ENCODE measurements at places on chromosomes 12 and 14. TPM values are rescaled to one million over a fixed set of nuclear protein-coding genes. Genes with fewer than 3 reads are reported as not detected.
A peak's percentile ranks its signal among the peaks of the same experiment; 100 is the strongest.

The CLSTN3 gene
- total RNA-seq = 29.0 TPM

DNA sequence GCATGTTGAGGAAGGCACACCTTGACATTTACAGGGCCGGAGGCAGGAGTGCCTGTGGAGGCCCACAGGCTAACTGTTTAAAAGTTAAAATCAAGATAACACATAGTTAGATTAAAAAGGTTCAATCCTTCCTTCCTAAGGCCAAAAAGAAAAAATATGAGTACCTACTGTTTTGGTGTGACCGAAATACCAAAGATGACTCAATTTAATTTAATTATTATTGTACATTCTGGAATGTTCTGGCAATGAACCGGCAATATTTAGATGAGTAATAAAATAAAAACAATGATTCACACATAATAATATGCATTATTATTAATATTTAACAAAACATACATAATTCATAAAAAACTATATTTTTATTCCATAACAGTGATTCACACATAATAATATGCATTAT, 136.8 kb upstream of the NTF3 start:
- no peaks in the 10 kb centered on the region for H3K27me3 ChIP-seq
- no peak overlapping the region for H3K4me3 ChIP-seq
- no peak for DNase-seq
- H3K27ac ChIP-seq = no peak overlapping the region
- H3K36me3 ChIP-seq = no peaks in the 10 kb centered on the region

DNA sequence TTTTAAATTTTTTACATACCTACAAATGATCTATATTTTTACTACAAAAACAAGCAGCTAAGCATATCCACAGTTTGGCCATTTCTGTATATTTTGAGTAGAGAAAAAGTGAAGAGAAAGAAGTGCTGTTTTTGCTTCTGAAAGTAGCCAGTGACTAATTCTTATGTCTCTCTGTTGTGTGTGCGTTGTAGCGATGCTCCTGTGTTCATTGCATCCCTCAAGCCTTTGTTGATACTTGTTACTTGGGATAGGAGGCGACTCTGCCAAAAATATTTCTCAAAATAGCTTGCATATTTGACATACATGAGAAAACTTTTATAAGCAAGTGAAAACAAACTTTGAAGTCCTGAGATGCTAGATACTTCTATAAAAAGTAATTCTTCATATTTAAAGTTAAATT, 714.1 kb downstream of the FSCB start:
- H3K27ac ChIP-seq = no peak overlapping the region
- no peaks in the 10 kb centered on the region for H3K4me1 ChIP-seq
- H3K27me3 ChIP-seq = no peaks in the 10 kb centered on the region
- H3K4me3 ChIP-seq = no peak overlapping the region

DNA sequence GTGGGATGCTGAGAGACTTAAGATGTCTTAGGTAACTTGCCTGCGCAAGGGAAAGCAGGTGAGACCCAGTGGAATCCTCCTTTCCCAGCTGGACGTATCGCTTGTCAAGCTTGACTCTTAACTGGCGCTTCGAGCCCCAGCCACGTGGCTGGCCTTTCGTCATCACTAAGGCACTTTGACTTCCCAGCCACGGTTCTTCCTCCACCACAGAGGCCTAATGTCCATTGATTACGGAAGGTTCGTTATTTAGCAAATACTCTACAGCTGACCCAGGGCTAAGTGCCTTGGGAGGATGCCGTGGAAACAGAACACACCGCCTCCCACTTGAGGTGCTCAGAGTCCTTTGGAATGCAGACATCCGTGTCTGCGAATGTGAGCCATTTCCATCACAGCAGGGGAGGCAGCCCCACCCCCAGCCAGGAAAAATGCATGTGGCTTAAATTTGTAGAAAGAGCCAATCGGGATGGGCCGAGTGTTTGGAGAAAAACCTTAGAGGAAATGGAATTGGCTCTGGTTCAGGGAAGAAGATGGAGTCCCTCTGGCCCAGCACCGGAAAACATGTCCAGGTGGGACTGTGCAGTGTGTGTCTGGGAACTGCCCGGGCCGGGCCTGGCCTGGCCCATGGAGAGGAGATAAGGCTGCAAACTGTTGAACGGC, 115.7 kb downstream of the PLXNC1 start:
- H3K27me3 ChIP-seq = no peaks in the 10 kb centered on the region
- no peak for DNase-seq
- H3K36me3 ChIP-seq = peaks cover 14% of the 10 kb centered on the region
- H3K4me3 ChIP-seq = no peak overlapping the region
- H3K27ac ChIP-seq = peak overlapping the region; percentile 94

DNA sequence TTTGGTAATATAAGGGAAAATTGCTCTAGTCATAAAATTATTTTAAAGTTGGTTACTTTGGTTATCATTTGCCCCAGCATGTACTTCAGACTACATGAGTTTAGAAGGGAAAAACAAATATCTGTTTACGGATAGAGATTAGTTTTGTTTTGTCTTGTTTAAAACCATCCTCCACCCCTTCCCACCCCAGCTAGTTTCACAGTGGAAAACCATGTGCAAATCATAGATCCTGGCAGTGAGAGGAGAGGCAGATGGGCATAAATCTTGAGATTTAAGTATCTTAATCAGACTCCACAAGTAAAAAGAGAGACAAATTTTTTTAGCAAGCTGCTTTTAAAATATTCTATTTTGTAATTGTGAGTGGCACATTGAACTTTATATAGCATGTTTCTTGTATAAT, 424.7 kb downstream of the TMEM117 start:
- no peak overlapping the region for H3K4me3 ChIP-seq
- no peaks in the 10 kb centered on the region for H3K36me3 ChIP-seq
- H3K4me1 ChIP-seq = no peaks in the 10 kb centered on the region
- H3K27ac ChIP-seq = no peak overlapping the region
- no peaks in the 10 kb centered on the region for H3K27me3 ChIP-seq

DNA sequence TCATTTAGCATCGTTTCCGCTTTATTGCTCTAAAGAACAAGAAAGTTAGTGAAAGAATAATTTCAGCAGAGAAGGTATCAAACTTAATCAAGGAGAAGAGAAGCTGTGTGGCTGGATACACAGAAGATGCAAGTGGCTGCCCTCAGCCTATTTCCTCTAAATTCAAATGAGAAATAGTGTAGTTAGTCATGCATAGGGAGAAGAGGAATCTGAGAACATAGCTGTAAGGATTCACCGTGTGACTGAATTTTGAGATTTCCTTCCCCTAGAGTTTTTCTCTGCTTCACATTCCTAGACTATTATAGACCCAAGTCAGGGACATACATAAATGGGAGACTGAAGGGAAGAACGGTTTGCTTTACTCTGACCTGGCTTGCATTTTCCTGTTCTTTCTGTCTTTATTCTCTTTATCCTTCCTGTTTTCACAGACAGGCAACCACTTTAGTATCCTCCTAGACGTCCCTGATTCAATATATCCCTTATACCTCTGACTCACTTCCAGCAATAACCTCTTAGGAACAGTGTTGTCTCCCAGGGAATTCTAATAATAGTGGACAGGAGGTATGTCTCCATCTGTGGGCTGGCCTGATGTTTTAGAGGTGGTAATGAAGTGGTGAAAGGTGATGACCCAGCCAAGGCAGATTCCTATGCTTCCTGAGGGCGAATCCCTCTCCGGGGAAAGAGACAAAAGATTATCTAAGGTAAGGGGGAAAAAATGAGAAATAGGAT, 7.0 kb downstream of the RNASE10 start:
- H3K27ac ChIP-seq = no peak overlapping the region
- no peaks in the 10 kb centered on the region for H3K4me1 ChIP-seq
- no peak overlapping the region for H3K4me3 ChIP-seq
- H3K36me3 ChIP-seq = no peaks in the 10 kb centered on the region
- H3K27me3 ChIP-seq = no peaks in the 10 kb centered on the region

DNA sequence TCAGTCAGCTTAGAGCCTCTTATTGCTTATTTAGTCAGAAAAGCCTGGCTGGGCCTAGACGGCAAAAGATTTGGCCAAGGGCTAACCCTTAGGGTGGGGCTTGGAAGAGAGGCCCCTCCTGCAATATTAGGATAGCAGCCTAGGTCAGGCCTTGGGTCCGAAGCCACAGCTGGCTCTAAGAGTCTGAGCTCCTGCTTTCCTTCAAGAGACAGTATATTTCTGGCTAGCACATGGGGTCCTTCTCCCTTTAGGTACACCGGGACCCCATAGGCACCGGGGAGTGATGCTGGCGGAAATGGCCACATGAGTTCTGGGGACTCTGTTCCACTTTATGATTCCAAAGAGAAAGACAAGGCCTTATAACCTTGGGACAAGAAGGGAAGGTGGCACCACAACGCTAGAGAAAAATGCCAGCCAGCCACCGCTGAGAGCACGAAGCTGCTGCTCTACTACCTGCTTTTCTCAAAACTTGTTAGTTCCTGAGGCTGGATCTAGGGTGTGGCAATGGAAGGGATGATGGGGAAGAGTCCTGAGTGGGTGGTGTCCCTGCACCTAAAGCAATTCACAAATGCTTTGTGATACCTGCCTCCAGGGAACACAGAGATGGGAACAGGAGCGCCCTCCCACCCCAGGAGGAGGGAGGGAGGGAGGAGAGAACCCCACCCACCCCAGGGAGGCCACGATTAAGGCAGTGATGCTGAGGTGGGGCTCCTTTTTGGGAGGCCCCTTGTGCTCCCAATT, 3.1 kb upstream of the AVIL start:
- no peaks in the 10 kb centered on the region for H3K27me3 ChIP-seq
- no peaks in the 10 kb centered on the region for H3K4me1 ChIP-seq
- H3K27ac ChIP-seq = no peak overlapping the region
- H3K36me3 ChIP-seq = peaks cover 11% of the 10 kb centered on the region
- DNase-seq = no peak

- no peaks in the 10 kb centered on the region for H3K27me3 ChIP-seq
- no peak overlapping the region for H3K4me3 ChIP-seq
- no peak for DNase-seq
- no peaks in the 10 kb centered on the region for H3K36me3 ChIP-seq
- H3K4me1 ChIP-seq = no peaks in the 10 kb centered on the region
These were observed 49.5 kb downstream of the SIX1 start for GRCh38 chr14:60599727-60600126.

Measured in T-cell (primary cell).